ENCODE measurements at places on chromosomes 1 and 21.
A peak's percentile ranks its signal among the peaks of the same experiment; 100 is the strongest.

DNA sequence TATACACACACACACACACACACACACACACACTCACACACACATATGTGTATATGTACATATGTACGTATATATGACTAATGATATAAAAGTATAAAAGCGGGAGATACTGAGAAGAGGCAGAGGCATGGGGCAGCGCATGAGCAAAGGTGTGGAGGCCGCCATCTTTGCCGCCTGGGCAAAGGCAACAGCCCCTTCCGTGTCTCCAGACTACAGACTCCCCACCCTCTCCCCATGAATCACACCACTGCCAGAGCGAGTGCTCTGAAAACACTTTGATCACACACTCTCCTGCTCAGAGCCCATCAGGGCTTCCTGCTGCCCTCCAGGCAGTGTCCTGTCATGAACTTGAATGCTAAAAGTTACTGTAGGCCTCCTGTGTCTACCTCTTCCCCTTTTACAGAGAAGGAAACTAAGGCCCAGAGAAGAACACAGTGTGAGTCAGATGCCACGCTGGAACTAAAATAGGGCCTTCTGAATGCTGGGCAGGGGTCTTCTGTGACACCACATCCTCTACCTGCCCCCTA is 54.7 kb upstream of the SSBP3 start:
- no peak for DNase-seq

- DNase-seq = no peak
Measured at GRCh38 chr21:31176080-31176551, 137.8 kb upstream of the KRTAP19-8 start.

GRCh38 chr1:91948501-91949355 is 473 bp upstream of the BRDT start:
- DNase-seq = no peak

GRCh38 chr1:64505944-64506655 is 36.2 kb downstream of the CACHD1 start:
- DNase-seq = no peak

DNA sequence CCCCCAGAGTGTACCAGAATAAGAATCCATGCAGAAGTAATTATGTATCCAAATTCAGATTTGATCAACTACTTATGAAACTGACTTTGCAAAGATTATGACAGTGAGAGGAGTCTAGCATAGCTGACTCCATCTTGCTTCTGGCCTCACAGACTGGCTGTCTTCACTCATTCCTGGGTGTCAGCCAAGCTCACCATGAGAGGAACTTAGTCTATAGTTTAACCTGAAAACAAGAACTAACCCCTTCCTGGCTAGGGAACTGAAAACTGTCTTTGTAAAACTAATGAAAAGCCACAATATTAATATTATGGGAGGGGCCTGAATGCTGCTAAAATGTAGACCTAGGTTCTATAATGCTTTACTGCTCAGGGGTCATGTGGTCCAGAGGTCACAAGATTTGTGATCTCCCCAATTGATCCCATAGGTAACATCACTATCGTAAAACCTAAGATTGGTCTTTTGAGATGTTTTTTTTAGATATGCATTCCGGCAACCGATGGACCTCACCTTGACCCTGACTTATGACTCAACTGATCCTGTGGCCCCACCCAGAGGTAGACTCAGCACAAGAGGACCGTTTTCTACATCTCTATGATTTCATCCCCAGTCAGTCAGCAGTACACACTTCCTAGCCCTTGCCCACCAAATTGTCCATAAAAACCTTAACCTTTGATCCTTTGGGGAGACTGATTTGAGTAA is 55.2 kb downstream of the ATP1B1 start:
- no peak for DNase-seq

- no peak for DNase-seq
Measured at GRCh38 chr21:34189506-34189905, 116.1 kb downstream of the MRPS6 start.

- DNase-seq = no peak
Measured at GRCh38 chr1:87167157-87167789, 161.4 kb upstream of the LMO4 start.

DNA sequence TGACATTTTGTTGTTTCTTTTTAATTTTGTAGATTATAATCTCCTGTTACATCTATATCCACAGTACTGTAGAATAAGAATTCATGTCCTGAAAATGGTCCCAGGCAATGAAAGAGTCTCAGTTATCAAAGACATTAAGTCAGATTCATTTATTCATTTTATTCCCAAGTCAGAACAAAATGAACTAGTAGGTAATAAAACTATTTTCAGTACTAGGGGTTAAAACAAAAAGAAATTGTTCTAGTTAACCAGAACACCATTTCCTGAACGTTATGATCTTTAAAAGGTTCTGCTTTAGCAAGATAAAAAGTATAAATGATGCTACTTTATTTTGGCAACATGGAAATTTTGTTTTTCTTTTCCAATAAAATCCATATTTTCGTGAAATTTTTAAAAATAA is 6.8 kb upstream of the DYNLT5 start:
- no peak for DNase-seq

GRCh38 chr1:96039910-96040309 is 681.7 kb upstream of the PTBP2 start:
- DNase-seq = no peak

DNA sequence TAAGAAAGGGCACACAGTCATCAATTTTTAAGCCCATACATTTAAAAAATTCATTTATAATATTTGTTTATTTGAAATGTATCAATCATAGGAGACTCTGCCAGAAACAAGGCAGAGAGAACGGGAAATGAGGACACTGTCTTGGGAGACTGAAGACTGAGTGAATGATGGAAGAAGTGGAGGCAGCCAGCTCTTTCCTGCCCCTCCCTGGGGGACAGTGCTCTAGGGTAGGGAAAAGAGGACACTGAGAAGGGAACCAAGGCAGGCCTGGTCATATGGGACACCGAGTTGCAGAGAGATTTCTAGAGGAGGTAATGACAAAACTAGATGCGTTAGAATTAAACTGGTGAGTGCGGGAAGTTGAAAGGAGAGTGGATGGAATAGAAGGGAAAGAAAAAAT is 31.6 kb downstream of the EEIG2 start:
- no peak for DNase-seq

- DNase-seq = no peak
Measured at GRCh38 chr1:107862064-107862463, 102.9 kb downstream of the VAV3 start.

GRCh38 chr1:194830387-194830786 is 1644.0 kb upstream of the B3GALT2 start:
- no peak for DNase-seq

GRCh38 chr1:241900381-241900780 is 52.4 kb downstream of the EXO1 start:
- DNase-seq = no peak

DNA sequence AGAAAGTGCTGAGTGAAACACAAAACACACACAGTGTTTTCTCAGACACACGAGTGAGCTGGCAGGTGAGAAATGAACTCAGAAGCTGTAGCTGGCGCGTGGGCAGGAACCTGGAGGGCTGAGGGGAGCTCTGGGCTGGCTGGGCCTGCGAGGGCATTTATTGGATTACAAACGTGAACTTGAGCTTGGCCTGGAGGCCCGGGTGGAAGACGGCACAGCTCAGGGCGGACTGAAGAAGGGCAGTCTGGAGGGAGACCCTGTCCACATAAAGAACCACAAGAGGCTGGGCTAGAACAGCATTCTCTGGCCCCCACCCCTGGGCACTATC is 52.1 kb upstream of the ADARB1 start:
- DNase-seq = no peak

GRCh38 chr1:10188133-10188650 is 22.2 kb upstream of the KIF1B start:
- DNase-seq = no peak

GRCh38 chr1:8154621-8155052 is 128.5 kb upstream of the ERRFI1 start:
- peak; percentile 61 for DNase-seq

DNA sequence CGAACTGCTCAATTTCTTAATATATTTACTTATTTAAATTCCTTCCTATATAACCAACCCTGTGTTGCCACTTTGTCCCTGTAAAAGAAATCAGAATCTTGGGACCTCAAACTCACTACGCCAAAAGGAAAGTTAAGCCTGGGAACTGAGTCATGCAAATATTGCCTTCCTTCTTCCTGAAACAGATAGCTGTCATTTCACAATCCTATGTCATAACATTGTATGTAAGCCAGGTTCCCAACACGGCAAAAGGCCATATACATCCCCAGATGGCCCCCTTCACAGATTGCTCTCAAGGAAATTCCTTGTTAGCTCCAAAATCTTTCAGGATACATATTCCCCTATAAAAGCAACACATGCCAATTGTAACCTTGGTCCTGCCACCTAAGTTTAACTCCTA is 39.7 kb downstream of the C21orf91 start:
- DNase-seq = no peak

DNA sequence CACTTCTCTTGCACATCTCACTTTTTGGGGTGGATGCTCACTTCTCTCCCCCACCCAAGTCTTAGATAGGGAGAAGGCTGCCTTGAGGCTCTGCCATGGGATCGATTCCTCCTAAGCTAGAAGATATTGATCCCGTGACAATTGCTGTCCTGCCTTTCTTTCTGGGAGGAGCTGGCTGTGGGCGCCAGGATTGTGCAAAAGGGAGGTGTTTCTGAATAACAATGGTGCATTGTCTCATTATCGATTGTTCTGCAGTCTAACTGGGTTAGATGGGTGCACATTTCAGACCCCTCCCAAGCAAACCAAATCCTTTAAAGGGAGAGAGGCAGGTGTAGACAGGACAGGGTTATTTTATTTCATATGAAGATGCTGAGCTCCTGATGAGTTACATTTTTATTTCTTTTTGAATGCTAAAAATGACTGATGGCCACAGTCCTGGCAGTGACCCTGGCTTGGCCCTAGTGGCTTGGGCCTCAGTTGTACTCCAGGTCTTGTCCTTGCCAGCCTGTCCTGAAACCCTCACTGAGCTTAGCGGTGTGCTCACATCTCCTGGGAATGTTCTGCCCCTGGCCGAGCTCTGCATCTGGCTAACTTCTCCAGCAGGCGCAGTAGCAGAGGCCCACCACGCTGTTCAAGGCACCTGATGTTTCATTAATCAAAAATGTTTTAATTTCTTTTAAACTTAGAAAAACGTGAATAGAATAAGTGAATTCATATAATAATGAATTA is 99.0 kb upstream of the KAZN start:
- no peak for DNase-seq

- DNase-seq = no peak
Measured at GRCh38 chr1:215192306-215192705, 109.8 kb downstream of the KCNK2 start.

GRCh38 chr1:224238756-224239155 is 55.7 kb downstream of the DEGS1 start:
- DNase-seq = no peak

GRCh38 chr1:112143871-112144441 is 154.5 kb upstream of the KCND3 start:
- DNase-seq = no peak

- DNase-seq = peak; percentile 72
Measured at GRCh38 chr1:183318433-183318832, 99.7 kb downstream of the NMNAT2 start.

DNA sequence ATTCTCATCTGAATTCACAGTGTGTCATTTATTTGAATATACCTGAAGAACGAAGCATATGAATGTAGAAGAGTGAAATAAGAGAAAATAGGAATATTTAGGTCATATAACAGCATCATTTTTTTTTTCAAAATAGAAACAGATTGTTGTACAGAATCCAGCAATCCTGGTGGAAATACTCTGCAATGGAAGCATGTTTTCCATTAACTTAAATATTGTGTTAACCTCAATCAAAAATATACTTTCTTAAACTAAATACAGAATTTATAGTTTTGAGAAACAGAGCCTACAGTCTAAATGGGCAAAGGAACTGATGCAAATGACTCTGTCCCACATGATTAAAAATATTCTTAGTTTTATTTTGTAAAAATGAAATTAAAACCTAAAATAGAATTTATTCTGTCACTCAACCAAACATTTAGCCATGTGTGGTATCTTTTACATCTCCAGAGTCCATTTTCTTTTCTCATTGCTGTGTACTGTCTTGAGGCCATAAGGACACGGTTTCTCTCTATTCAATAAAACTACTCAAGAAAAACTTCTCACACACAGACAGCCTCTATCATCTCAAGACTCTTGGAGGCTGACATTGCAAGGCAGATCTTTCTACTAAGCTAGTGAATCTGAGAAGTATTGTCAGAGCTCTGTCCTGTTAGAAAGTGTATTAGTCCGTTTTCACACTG is 322.6 kb downstream of the LTN1 start:
- no peak for DNase-seq

GRCh38 chr1:40892354-40892753 is 30.2 kb upstream of the CITED4 start:
- DNase-seq = no peak

DNA sequence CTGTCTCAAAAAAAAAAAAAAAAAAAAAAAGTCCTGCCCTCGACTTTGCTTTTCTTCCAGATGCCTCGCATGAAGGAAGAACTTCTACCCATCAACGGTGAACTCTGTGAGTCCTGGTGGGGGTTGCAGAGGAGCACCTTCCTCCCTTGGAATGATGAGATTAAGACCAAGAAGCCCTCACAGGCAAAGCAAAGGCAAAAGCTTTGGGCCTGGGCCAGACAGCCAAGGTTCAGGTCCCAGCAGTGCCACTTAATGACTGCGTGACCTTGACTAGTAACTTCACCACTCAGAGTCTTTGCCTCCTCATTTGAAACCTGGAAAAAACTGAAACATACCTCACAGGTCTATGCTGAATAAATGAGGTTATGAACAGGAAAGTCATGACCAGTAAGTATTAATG is 55.5 kb downstream of the ZSCAN20 start:
- no peak for DNase-seq

DNA sequence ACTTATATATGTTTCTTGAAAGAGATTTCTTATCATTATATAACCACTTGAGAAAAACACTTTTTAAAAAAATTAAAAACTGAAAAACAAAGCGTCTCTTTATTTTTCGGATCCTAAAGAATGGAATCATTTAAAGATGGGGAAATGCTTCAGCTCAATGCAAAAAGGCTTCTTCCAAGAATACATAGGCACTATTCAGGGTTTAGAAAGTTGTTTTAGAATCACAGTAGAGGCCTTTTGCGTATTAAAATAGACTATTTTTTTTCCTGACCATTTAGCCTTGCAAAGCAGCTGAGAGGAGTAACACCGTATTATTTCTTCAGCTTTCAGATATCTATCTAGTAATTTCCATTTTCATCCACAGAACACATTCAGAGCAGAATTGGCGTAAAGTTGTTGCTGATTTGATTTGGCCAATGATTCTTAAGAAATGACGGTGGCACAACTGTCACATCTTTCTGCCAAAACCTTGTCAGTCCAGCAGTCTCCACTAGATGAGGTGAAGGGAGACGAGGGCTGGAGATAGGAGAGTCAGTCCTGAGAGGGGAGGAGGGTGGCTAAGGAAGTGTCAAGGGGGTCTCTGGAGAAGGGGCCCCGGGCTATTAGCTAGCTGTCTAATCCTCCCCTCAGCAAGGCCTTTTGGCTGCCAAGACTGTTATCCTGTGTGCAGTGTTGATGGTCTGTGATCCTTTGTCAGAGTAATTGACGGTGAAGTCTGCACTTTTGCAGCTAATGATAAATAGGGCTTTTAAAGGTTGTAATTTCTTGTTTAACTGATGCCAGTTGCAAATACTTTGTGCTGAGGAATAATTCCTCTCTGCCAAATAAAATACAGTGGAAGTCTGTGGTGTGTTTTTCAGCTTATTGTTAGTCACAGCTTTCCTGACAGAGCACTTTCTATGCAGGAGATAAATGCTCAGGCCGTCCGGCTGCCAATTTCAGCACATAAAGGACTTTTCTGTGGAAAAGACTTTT is 34.7 kb downstream of the PRRX1 start:
- DNase-seq = no peak

- no peak for DNase-seq
Measured at GRCh38 chr1:219664310-219665029, 51.6 kb upstream of the ZC3H11B start.

- peak; percentile 43 for DNase-seq
Measured at GRCh38 chr1:116411784-116412479, 38.9 kb downstream of the ATP1A1 start.

All from kidney epithelial cell (primary cell).